ENCODE measurements at places on chromosomes 11 and 22. TPM values are rescaled to one million over a fixed set of nuclear protein-coding genes. Genes with fewer than 3 reads are reported as not detected.

DNA sequence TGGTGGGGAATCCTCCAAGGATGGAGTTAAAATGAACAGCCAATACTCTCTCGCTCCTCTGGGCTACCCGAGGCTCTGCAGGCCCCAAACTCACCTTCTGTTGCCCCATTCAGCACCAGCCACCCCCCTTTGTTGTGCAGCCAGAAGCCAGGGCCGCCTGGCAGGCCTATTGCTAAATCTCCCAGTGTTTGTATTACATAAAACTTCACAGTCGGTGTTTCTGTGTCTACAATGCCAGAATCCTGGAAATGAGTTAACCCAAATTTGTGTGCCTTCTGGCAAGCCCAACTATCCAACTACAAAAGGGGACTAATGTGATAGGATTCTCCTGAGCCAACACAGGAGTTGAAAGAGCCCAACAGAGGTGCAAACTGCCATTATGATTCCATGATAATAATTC lies 9.3 kb downstream of the KCNJ5 start:
- DNase-seq = no peak

The HSCB gene
- total RNA-seq = 20.4 TPM

The TFIP11 gene
- 45.5 TPM for total RNA-seq

The UPB1 gene
- 0.23 TPM for total RNA-seq

The CSNK2A3 gene
- 4.0 TPM for total RNA-seq
